ENCODE measurements at places on chromosomes 16 and 17.
A peak's percentile ranks its signal among the peaks of the same experiment; 100 is the strongest.

- peak; percentile 26 for DNase-seq
Observed at GRCh38 chr17:63278728-63279442, 167.2 kb downstream of the CYB561 start.

DNA sequence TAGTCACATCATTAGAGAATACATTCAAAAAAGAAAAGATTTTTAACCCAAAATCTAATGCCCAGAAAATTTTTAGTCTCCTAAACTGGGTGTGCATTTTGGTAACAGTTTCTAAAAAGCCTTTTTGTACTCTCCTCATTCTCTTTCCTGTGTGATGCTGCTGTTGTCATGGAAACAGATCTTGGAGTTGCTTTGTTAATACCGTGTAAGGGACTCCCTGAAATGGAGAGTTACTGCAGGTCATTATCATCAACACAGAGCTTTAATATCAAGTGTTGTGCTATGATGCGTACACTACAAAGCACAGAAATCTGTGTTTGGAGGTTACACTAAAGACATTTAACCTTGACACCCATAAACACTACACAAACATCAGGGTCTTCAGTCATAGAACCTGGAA lies 216.3 kb downstream of the PRKCA start:
- DNase-seq = peak; percentile 26

GRCh38 chr17:32604966-32605365 lies 118.2 kb downstream of the CDK5R1 start:
- no peak for DNase-seq

GRCh38 chr17:72093707-72094106 lies 27.1 kb upstream of the SOX9 start:
- DNase-seq = no peak

GRCh38 chr17:75241996-75242460 lies 19.4 kb downstream of the GGA3 start:
- DNase-seq = peak; percentile 72

DNA sequence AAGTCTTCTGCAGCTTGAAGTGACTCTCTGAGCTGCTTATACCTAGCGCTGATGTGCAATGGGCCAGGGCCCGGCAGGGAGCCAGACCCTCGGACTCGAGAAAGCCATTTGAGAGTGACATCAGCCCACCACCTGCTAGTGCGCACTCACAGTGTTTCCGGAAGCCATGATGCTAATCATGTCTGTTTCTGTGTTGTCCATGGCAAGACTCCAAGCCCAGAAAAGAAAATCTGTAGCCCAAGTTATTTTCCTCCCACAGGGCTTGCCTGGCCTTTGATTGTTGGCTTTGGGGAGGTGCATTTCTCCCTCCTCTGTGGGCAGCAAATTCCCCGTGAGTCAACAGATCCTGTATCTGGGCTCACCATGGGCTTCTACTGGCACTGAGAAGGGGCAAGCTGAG lies 1.8 kb upstream of the CDRT4 start:
- DNase-seq = peak; percentile 48

DNA sequence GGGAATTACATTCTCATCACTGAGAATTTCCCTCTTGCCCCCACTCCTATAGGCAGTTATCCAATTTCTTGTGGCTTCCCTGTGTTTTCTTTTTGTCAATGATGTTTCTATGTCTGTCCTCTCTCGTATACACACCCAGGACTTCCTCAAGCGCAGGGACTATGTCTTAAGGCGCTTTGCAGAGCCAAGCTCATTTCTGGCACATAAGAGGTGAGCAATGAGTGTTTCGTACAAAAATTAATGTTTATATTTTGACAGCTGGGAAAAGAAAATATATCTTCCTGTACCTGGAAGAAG lies 947 bp downstream of the DDX42 start:
- peak; percentile 30 for DNase-seq

DNA sequence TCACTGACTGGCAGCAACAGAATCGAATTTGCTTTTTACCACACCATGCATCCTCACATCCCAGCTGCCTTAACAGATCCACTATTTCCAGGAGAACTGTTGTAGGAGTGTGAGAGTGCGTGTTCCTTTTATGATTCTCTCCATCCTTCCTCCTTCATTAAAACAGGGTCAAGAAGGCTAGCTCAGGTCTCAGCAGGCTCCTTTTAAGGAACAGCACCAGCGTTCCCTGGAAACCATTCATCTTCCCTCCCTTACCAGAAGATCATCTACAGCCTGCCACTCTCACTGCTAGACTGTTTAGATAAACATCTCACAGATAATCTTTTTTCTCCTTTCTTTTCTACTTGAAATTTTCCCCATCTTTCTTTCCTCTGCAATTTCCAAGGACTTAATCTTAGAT lies 1531.9 kb upstream of the CDH8 start:
- no peak for DNase-seq

DNA sequence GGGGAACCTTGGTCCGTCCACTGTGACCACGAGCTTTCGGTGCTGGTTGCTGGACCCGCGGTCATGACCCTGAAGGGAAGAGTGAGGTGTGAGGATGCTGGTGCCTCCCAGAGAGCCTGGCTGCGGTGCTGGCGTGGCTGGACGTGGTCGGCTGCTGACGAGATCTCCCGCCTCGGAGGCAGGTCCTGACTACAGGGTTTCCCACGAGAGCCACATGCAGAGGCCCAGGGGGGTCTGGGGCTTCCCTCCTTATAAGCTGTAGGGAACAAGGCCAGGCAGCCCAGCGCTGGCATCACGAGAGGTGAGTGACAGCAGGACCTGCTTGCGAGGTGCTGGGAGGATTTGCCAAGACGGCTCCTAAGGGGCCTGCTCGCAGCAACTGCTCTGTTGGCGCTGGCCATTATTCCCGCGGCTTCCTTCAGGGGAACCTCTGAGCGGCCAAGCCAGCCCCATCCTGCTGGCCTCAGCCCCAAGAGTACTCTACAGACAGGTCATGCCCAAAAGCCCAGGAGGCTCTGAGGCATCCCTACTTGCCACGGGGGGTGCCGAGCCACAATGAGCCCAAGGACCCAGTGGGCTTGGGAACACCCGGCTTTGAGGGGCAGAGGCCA lies 134.8 kb downstream of the FOXL1 start:
- no peak for DNase-seq

DNA sequence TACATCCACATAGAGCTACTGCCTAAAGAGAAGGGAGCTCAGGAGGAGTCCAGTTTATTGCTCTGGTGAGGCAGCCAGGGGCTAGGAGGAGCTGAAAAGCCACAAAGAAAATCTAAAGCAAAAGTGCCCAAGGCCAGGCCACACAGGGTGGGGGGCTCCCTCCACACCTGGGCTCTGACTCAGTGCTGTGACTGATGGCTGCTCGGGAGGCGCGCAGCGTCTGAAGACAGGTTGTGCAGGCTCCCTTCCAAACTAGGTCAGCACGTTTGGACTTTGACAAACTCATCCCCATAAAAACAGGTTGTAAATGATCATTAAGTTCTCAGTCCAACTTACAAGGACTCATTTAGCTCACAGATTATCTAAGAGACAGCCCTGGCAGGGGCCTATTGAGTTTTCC lies 22.2 kb upstream of the LCMT1 start:
- DNase-seq = no peak

DNA sequence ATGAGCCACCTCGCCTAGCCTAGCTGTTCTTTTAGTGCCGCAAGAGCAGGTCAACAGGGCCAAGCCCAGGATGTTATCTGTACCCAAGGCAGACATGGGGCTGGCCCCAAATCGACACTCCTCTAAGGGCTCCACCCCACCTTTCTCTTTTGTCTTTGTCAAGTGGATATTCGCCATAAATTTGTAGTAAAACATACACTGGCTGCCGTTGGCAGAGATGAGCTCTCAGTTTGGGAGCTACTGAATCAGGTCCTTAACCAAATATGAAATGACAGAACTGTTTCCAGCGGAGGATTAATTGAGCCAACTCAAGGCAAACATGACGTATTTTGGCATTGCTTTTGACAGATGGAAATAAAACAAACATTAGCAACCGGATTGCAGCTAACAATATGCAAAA lies 556.9 kb upstream of the CDH5 start:
- DNase-seq = peak; percentile 13

DNA sequence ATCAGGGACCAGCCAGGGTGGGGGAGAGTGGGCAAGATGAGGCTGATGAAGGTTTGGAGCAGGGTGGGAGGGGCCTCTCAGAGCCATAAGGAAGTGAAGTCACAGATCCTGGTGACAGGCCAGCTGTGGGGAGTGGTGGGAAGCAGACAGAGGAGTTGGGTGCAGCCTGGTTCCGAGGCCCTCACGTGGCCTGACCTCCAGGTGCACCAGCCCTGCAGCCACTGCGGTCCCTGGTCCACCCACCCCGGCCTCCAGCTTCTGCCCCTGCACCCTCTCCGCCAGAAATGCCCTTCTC lies 3.9 kb upstream of the ZFPM1 start:
- no peak for DNase-seq

GRCh38 chr17:79219208-79219935 lies 144.7 kb downstream of the ENGASE start:
- no peak for DNase-seq

- peak; percentile 67 for DNase-seq
Observed at GRCh38 chr16:89322321-89323119, 105.0 kb downstream of the ZNF778 start.

- DNase-seq = peak; percentile 49
Observed at GRCh38 chr17:76659928-76660655, 16.5 kb upstream of the ST6GALNAC1 start.

- no peak for DNase-seq
Observed at GRCh38 chr17:35041390-35041789, 22.1 kb downstream of the RFFL start.

DNA sequence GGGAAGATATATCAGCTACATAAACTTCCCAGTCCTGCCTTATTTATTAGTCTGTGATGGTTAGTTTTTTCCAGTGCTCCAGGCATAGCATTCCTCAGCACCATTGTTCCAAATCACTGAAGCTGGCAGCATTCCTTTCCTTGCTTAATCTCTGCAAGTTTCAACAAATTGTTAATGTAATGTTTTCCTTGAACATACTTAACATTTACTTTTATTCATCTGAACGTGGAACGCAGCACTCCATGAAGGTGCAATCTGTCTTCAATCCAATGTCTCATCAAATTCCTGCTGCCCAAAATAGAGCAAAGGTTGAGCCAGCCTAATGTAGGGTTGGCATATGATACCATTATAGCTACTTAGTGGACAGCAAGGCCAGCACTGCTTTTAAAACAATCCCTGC lies 441.1 kb upstream of the RBFOX1 start:
- no peak for DNase-seq

GRCh38 chr17:28364665-28365363 lies at the start of gene SEBOX:
Gene SEBOX, minus strand, starts transcription at chr17:28365199. Its CDS starts 48 bp downstream, at chr17:28365151.
- DNase-seq = no peak

DNA sequence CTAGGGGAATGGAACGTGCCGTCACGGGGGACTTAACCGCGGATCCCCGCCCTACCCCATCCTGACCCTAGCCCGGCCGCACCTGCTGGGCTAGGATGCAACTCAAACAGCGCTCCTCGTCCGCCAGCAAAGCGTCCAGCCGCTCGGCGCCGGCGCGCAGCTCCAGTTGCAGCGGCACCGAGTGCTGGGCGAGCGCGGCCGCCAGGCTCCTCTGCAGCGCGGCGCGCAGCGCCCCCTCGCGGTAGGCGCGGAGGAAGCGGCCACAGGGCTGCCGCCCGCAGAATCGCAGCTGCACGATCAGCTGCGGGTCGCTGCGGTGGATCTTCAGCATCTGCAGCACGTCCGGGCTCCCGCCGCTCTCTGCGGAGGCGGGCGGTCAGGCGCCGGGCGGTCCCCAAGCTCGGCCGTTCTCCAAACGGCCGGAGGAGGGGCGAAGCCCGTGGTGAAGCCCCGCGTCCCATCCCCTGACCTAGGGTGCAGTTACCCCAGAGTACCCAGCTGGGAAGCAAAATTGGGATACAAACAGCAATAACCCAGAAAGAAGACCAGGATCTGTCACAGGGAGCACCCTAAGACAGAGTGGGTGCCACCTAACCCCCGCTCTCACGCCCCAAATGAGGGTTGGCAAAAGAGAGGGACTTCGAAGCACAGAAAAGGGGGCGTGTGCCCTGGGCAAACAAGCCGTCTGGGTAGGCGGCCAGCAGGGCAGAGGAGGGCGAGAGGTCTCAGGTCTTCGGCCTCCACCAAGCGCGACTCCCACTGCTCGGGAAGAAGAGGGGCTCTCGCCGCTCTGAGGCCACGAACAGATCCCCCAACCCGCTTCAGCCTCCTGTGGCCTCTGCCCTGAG lies 4.2 kb downstream of the TRADD start:
- DNase-seq = peak; percentile 80

- peak; percentile 47 for DNase-seq
Observed at GRCh38 chr17:7959503-7960253, 27.7 kb downstream of the CNTROB start.

DNA sequence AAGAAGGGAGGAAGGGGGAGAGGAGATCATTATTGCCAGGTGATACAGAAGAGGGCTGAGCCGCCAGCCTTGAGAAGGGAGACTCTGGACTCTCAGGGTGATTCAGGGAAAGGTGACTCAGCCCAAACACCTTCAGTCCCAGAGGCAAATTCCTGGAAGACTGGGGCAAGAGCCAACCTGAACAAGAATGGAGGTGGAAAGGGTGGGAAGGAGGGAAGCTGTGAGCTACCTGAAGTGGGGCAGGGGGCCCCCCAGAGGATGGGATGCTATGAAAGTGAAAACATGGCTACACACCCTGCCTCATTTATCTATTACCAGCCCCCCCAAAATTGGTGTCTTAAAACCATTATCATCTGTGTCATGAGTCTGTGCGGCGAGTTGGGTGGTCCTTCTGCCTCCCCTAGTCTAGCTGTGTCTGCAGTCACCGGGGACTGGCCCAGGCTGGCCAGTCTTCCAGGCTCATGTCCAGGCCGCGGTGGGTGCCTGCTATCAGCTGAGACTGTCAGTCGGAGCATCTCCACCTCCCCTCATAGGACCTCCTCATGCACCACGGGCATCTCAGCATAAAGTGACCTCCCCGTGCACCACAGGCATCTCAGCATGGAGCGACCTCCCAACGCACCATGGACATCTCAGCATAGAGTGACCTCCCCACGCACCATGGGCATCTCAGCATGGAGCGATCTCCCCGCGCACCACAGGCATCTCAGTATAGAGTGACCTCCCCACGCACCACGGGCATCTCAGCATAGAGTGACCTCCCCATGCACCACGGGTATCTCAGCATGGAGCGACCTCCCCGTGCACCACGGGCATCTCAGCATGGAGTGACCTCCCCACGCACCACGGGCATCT lies 3.2 kb upstream of the SLC47A2 start:
- DNase-seq = no peak

DNA sequence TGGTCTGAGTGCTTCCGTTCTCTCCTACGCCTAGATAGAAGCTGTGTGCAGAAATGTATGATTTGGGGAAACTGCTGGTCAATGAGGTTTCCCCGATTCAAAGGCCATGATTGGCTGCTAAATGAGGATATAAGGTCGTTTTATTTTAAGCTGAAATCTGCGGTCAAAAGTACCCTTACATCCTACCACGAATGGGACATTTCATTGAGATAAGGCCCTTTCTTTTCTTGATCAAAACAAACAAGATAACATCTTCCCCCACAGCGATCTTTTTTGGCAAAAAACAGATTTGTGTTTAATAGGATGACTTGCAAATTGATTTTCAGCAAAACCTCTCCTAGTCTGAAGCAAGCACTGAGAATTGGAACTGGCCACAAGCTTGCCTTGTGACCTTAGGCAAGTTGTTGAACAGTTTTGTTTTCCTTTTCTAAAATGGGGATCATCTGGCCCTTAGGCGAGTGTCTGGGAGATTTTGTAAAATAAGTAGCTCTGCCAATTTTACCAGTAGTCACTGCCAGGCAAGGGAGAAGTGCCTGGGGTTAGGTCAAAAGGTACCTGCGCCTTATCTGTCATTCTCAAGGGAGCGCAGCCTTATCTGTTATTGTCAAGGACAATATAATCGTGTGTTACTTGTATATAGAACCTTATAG lies 635 bp downstream of the SCPEP1 start:
- DNase-seq = peak; percentile 30
